ENCODE measurements at places on chromosomes 7 and 10. TPM values are rescaled to one million over a fixed set of nuclear protein-coding genes. Genes with fewer than 3 reads are reported as not detected.

- H3K27me3 ChIP-seq, result no peaks in the 10 kb centered on the region
- H3K4me1 ChIP-seq, result no peaks in the 10 kb centered on the region
- no peaks in the 10 kb centered on the region for H3K36me3 ChIP-seq
- DNase-seq, result no peak
- H3K4me3 ChIP-seq, result no peak overlapping the region
- no peak overlapping the region for H3K27ac ChIP-seq
Measured at GRCh38 chr7:25557379-25557917, 329.2 kb upstream of the NPVF start.

DNA sequence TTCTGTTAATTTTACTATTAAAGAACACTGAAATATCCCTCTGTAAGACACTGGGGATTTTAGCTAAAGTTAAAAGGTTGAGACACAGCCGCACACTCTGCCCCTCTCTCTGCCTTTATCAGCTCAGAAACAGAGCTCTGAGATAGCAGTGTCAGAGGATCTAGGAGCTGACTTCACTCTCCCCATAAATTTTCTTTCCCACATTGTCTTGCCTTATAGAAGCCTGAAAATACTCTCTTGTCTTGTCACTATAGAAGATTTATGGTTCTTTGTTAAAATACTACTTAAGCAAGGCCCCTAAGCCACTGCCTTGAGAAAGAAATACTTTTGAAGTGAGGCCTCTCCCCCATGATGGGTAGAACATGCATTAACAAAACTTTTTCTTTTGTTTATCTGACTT, 105.7 kb upstream of the C10orf90 start:
- no peak for DNase-seq
- H3K36me3 ChIP-seq, result no peaks in the 10 kb centered on the region
- no peak overlapping the region for H3K4me3 ChIP-seq
- H3K27ac ChIP-seq, result no peak overlapping the region

GRCh38 chr7:17903337-17903736, 37.0 kb downstream of the SNX13 start:
- 0 out of 2 replicates have a peak, but pooled peaks cover 2% of the 10 kb centered on the region for H3K36me3 ChIP-seq
- no peak for DNase-seq
- no peak overlapping the region for H3K27ac ChIP-seq
- no peaks in the 10 kb centered on the region for H3K4me1 ChIP-seq
- H3K4me3 ChIP-seq, result no peak overlapping the region

GRCh38 chr7:150569245-150569955, 2.2 kb downstream of the GIMAP4 start:
- no peaks in the 10 kb centered on the region for H3K4me1 ChIP-seq
- H3K4me3 ChIP-seq, result no peak overlapping the region
- H3K36me3 ChIP-seq, result no peaks in the 10 kb centered on the region
- H3K27me3 ChIP-seq, result no peaks in the 10 kb centered on the region

DNA sequence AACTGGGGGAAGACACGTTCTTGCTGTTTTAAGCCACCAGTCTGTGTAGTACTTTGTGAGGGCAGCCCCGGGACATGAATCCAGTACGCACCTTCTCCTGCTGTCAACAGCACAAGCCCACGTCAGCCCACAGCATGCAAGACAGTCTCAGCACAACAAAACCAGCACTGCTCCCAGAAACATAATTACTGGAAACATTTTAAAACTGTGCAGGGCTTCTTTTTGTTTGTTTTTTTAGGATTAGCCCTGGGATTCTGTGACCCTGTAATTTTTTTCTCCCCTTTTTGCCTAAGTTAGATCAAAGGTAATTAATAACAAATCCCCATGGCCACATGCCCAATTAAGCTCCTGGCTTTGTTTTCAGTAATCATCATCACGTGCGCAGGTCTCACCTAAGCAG, 87.5 kb downstream of the VOPP1 start:
- no peak for DNase-seq
- peaks cover 6% of the 10 kb centered on the region for H3K4me1 ChIP-seq
- H3K27me3 ChIP-seq, result no peaks in the 10 kb centered on the region
- no peak overlapping the region for H3K4me3 ChIP-seq

GRCh38 chr10:43262397-43262901, 4.4 kb downstream of the RASGEF1A start:
- H3K27ac ChIP-seq, result no peak overlapping the region
- peaks cover 46% of the 10 kb centered on the region for H3K27me3 ChIP-seq
- no peaks in the 10 kb centered on the region for H3K36me3 ChIP-seq
- no peak for DNase-seq
- no peaks in the 10 kb centered on the region for H3K4me1 ChIP-seq

DNA sequence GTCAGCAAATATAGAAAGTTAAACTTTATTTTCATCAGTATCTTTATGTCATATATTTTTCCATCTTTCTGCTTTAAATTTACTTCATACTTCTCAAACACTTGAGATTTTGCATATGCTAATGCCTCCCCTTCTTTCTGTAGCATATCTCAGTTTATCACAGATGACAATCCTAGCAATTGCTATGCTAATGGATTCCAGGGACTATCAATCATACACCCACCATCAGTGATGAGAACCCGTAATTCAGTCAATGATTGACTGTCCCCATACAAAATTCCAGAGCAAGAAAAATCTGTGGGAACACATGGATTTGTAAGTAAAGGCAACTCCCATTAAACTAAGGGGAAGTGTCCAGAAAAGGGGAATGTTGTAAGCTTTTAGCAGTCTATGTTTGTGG, 432.4 kb upstream of the SEMA3D start:
- no peaks in the 10 kb centered on the region for H3K36me3 ChIP-seq
- H3K4me1 ChIP-seq, result no peaks in the 10 kb centered on the region
- DNase-seq, result no peak

Gene PDE6C
- polyA plus RNA-seq, result not detected

Gene FAM3C
- 45.8 TPM for polyA plus RNA-seq

Gene NPFFR1
- not detected for polyA plus RNA-seq

Gene PLA2G12B
- not detected for polyA plus RNA-seq

Gene CNNM1
- 0.32 TPM for polyA plus RNA-seq

Gene SLC26A5
- not detected for polyA plus RNA-seq

Gene CCZ1B
- polyA plus RNA-seq, result 41.0 TPM

Gene KMT2C
- polyA plus RNA-seq, result 8.0 TPM

All from IMR-90 (cell line).